ENCODE measurements at places on chromosomes 6 and 20.

GRCh38 chr20:43287637-43288036 lies 97.9 kb upstream of the PTPRT start:
- DNase-seq: no peak

GRCh38 chr6:112933947-112934346 lies 586.8 kb downstream of the RFPL4B start:
- DNase-seq: no peak

GRCh38 chr6:36728289-36729160 lies 30.9 kb downstream of the RAB44 start:
- no peak for DNase-seq

DNA sequence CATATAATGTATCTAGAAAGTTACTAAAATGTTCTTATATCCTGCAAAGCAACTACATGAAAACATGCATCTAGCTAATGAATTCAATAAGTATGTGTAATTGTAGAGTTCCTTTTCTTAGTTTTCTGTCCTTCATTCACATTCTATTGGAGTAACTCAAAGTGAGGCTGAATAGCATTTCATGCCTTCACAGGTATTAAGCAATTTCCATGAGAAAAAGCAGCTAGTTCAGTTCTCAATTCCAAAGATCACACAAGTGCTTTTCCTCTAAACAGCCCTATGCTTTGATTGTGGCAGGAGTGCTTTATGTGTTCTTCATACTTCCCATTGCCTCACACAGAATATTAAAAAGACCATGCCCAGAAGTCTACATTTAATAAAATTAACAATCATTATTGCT lies 274.9 kb downstream of the RFPL4B start:
- DNase-seq: no peak

All from activated T-cell treated with anti-CD3 and anti-CD28 coated beads for 48 hours (primary cell).